ENCODE measurements at places on chromosomes 5 and 9.

DNA sequence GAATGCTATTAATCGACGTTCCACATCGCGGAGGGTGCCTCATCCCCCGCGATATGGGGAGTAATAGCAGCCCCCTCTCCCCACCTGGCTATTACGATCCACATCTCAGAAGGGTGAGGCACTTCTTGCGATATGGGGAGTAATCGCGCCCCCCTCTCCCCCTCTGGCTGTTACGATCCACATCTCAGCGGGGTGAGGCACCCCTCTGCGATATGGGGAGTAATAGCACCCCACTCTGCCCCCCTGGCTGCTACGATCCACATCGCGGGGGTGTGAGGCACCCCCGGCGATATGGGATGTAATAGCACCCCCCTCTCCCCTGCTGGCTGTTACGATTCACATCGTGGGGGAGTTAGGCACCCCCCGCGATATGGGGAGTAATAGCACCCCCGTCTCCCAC, 128.5 kb downstream of the TMEM38B start:
- DNase-seq, result no peak

DNA sequence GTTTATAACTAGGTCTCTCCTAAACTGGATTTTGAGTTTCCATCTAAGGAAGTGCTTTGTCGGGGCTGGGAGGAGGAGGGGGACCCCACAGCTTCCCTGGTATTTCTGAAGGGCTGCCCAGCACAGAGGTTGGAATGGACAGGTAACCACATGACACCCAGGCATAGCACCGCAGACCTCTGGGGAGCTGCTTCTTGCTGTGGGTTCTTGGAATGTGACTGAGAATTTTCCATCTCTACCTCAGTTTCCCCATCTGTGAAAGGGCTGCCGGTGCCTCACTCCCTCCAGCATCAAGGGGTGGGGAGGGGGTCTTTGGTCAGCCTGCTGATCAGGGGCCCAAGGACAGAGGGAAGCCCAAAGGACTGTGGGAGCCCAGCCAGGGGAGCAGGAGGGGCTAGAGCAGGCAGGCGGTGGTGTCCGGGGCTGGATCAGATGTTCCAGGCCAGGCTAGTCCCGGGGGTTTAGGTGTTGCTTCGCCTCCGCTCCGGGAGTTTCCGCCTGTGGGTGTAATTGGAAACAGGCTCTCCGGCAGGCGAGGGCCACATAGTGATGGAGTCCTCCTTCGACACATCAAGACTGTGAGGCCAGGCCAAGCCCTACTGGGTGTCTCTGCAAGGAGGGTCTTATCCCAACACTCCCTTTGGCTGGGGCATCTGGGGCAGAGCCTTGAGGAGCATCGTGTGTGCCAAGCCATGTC, 3.3 kb downstream of the OLFML2A start:
- DNase-seq, result no peak

GRCh38 chr5:138605254-138605972, 30.2 kb upstream of the HSPA9 start:
- DNase-seq, result peak; percentile 60

GRCh38 chr5:14407051-14407450, 174.5 kb upstream of the OTULINL start:
- no peak for DNase-seq

GRCh38 chr5:14882658-14883580, 11.3 kb upstream of the ANKH start:
- no peak for DNase-seq

DNA sequence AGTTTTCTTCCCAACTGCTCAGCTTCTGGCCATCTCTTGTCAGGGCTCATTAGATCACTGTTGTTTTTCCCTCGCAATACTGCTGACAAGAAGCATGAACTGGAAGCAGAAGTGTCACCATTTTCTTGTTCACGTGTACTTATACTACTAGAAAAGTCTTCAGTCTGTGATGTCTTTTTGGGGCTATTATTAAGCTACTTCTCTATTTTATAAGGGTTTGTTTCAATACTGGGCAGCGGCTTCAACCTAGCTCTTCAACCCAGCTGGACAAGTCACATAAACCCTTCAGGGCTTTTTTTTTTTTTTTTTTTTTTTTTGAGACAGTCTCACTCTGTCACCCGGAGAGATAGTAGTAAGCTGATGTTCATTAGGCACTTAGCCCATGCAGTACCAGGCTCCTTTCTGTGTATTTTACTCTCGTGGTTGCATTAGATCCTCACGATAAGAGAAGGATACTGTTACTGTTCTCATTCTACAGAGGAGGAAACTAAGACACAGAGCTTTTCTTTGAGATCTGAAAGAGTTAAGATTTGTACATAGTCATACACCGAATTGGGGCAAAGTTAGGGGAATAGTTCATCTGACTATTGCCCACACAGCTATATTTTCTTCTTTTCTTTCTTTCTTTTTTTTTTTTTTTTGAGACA, 20.5 kb downstream of the RAPGEF1 start:
- DNase-seq, result no peak

GRCh38 chr9:95343725-95344287, 26.3 kb upstream of the FANCC start:
- DNase-seq, result no peak

DNA sequence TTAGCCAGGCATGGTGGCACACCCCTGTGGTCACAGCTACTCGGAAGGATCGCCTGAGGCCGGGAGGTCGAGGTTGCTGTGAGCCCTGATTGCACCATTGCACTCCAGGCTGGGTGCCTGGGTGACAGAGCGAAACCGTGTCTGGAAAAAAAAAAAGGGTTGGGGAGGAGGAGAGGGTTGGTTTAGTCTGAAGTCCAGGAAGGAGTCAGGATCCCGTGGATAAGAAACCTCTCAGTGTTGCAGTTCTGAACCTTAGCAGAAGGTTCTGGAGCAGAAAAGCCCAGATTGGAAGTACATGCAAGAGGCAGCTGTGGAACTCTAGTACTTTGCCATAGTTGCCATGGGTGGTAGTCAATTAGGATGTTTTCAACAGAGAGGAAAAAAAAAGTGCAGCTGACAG, 125.2 kb upstream of the CPEB4 start:
- DNase-seq, result no peak

DNA sequence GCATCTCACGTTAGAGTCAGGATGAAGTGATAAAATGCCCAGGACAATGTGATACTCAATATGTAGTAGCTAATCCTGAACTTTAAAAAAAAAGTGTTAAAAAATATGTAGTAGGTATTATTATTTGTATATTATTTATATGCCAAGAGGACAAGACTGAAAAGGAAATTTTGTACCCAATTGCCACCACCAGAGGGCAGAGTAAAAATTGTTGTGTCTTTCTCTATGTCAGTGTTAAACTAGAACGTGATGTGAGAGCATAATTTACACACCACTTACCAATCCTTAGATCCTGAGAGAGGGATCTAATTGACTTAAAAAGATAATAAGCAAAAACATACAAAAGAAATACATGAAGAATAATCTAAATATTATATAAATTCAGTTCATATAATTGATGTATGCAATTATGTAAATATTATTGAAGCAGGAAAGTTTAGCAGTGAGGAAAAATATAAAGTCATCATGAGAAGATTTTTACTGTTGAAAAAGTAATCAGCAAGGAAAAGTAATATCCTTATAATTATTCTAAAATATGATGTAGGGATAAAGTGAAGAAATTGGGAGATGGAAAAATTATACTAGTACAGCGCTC, 288.9 kb downstream of the RAB3C start:
- DNase-seq, result peak; percentile 42

GRCh38 chr5:173330338-173331206, 2.4 kb upstream of the STC2 start:
- no peak for DNase-seq

GRCh38 chr5:34497470-34497808, 158.7 kb upstream of the RAI14 start:
- DNase-seq, result no peak

DNA sequence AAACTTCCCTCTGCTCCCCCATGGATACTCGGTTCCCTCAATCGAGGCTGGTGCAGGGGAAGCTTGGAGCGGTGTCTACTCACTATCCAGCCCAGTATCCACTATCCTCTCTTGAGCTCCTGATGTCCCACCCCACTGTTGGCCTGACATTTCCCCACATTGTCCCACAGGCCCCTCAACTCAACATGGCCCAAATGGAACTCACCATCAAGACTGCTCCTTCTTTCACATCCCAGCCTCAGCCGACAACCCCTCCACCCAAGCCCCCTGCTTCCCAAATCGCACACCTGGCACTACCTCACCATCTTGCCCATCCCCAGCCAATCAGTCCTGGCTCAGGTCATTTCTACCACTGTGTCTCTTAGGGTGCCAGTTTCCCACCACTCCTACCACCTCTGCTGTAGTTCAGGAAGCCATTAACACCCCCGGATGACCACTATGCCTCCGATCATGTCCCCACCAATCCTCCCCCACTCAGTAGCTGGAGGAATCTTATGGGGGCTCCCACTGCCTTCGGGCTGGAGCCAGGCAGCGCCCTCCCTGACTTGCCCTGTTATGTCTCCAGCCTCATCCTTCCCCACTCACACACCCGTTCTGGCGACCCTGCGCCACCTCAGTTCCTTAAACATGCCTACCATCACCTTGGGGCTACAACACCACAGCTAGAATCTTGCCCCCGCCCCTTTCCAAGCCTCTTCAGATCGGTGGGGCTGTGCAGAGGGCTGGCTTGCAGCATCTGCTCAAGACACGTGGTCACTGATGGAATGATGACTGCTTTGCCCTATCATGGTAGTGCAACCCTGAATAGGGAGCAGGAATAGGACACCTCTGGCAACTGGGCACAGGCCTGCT, 273.6 kb downstream of the FSTL4 start:
- no peak for DNase-seq

DNA sequence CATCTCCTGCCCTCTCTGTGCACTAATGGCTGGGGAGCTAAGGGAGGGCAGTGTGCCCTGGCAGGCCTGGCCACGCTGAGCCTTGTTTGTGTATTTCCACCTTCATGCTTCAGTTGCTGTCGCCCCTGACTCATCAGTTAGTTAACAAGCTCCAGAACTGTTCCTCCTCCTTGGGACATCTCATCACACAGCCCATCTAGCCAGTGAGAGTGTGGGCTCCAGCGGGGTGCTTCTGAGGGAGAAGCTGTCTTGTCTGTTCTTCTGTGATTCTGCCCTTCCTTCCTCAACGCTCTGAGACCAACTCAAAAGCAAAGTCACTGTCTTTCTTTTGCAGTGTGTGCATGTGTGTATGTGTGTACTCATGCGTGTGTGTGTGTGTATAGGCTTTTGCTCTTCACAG, 58.3 kb upstream of the CPEB4 start:
- no peak for DNase-seq

All from RPMI8226 (cell line).